ENCODE measurements at places on chromosomes 5 and 9.

- no peak overlapping the region for H3K27ac ChIP-seq
- H3K4me1 ChIP-seq: peaks cover 10% of the 10 kb centered on the region
- DNase-seq: peak; percentile 21
- H3K36me3 ChIP-seq: no peaks in the 10 kb centered on the region
- peak overlapping the region; percentile 36 for H3K4me3 ChIP-seq
Observed at GRCh38 chr5:150209099-150209635, 19.3 kb downstream of the SLC6A7 start.

DNA sequence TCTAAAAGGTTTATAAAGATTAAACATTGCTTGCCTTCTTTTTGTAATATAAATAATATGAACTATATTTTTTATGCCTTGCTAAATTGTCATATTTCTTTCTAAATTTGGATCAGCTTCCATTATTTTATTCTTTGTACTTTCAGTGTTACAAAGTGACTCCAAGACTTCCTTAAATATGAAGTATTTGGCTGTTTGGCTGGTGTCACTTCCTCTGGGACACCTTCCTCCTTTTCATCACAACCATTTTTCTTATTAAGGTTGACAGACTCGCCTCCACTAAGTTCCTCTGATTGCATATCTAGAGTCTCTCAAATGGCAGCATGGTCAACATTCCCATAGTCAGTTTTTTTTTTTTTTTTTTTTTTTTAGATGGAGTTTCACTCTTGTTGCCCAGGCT, 73.8 kb upstream of the SLC1A1 start:
- no peaks in the 10 kb centered on the region for H3K36me3 ChIP-seq
- peaks cover 3% of the 10 kb centered on the region for H3K4me1 ChIP-seq
- DNase-seq: no peak
- no peaks in the 10 kb centered on the region for H3K27me3 ChIP-seq

GRCh38 chr9:75462866-75463265, 374.6 kb downstream of the OSTF1 start:
- no peaks in the 10 kb centered on the region for H3K36me3 ChIP-seq
- no peak overlapping the region for H3K4me3 ChIP-seq
- no peak for DNase-seq
- no peaks in the 10 kb centered on the region for H3K27me3 ChIP-seq

DNA sequence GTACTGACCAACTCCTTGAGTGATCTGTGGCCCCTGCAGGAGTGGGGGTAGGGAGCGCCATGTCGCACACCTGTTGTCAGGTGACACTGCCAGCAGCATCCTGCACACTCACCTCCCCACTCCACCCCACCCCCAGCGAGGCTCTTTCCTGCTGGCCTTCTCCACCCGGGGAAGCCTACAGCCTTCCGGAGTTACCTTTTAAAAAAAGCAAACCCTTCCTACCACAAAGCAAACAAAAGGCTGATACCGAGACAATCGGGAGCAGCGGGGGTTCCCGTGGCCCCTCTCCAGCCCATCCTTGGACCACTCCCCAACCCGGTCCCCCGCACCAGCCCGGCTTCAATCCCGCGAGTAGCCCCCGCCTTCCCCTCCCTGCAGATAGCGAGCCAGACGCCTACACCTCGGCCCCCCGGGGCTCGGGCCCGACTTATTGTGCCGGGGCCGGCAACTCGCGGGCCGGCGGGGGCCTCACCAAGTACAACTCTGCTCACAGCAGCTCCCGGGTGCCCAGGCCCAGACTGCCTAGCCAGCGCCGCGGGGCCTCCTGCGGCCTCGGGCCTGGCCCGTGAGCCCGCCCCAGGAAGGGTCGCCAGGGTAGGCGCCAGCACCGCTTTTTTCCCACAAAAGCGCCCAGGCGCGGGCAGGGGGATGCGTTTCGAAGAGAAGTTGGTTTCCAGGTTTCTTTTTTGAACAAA, 724 bp downstream of the MACROH2A1 start:
- DNase-seq: peak; percentile 52
- H3K4me1 ChIP-seq: peaks cover 67% of the 10 kb centered on the region
- H3K27me3 ChIP-seq: no peaks in the 10 kb centered on the region
- H3K36me3 ChIP-seq: peaks cover 8% of the 10 kb centered on the region

GRCh38 chr9:128257086-128257825, 18.6 kb downstream of the GOLGA2 start:
- no peak for DNase-seq
- H3K4me3 ChIP-seq: no peak overlapping the region
- no peak overlapping the region for H3K27ac ChIP-seq
- H3K4me1 ChIP-seq: no peaks in the 10 kb centered on the region
- H3K27me3 ChIP-seq: peaks cover 2% of the 10 kb centered on the region

DNA sequence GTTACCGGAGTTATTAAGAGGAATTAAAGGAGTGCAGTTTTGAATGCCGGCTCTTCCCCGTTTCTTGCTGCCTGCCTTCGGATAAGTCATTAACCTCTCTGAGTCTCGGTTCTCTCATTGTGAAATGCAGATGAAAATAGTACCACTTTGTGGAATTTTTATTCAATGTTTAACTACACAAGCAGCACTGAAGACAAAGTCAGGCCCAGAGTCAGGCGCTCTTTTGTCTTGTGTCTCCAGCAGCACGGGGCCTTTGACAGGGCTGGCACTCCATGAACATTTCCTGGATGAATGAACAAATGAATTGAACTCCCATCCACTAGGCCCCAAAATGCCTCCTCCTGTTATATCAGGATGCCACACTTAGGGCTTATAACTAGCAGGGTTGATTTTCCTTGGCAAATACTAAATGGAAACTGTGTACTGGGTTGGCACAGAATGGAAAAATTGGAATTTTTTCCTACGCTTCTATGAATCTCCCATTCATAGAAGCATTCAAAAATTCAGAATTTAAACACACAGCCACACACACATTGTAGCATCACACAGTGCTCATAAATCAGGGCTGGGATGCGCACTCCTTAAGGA, 332.8 kb downstream of the MLLT3 start:
- H3K4me3 ChIP-seq: no peak overlapping the region
- DNase-seq: no peak
- H3K4me1 ChIP-seq: peaks cover 9% of the 10 kb centered on the region
- H3K36me3 ChIP-seq: peaks cover 3% of the 10 kb centered on the region
- no peak overlapping the region for H3K27ac ChIP-seq

Measured in activated T-cell treated with anti-CD3 and anti-CD28 coated beads, Interleukin-2, amount 50 U/mL, for 72 hours (primary cell).